ENCODE measurements at places on chromosomes 6 and 20. TPM values are rescaled to one million over a fixed set of nuclear protein-coding genes. Genes with fewer than 3 reads are reported as not detected.

SGK2 gene
- not detected for polyA plus RNA-seq

MYCT1 gene
- polyA plus RNA-seq = 0.79 TPM

EPB41L2 gene
- 81.5 TPM for polyA plus RNA-seq

CCN2 gene
- polyA plus RNA-seq = 1,345 TPM

CEBPB gene
- 17.4 TPM for polyA plus RNA-seq

LCA5 gene
- 1.2 TPM for polyA plus RNA-seq

ULBP2 gene
- 16.2 TPM for polyA plus RNA-seq

CST4 gene
- not detected for polyA plus RNA-seq

CD93 gene
- polyA plus RNA-seq = 0.02 TPM

HSPA12B gene
- polyA plus RNA-seq = not detected

MUCL3 gene
- not detected for polyA plus RNA-seq

GHRH gene
- not detected for polyA plus RNA-seq

HLA-DMA gene
- 8.3 TPM for polyA plus RNA-seq

C6orf118 gene
- not detected for polyA plus RNA-seq

IMPG1 gene
- polyA plus RNA-seq = not detected
